Activated CD4-positive, alpha-beta T cell treated with anti-CD3 and anti-CD28 coated beads, Interleukin-10, Interleukin-2, amounts not matched to agents 100 ng/mL and 50 ng/mL, durations not matched to agents 16 hours and 8 hours (primary cell): ENCODE measurements at places on chromosomes 5 and 9.

- DNase-seq, result no peak
Measured at GRCh38 chr5:160297776-160298175, 14.6 kb downstream of the CCNJL start.

DNA sequence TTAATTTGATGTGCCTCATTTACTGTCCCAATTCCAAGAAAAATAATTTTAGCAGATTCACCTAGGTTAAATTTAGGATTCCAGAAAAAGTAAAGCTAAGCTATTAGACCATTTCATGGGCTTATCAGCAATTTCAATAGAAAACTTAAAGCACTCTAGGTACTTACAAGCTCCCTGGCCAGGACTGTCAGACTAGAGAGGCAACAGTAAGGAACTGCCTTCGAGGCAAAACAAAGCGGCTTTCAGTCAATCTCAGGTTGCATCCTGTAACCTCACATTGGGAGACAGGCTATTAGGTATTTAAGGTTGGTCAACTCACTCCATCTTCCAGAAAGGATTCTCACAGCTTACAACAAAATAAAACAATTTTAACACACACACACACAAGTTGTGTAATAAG is 48.7 kb upstream of the FSD1L start:
- DNase-seq, result no peak

- DNase-seq, result no peak
Measured at GRCh38 chr9:86885232-86885631, 62.1 kb downstream of the GAS1 start.

DNA sequence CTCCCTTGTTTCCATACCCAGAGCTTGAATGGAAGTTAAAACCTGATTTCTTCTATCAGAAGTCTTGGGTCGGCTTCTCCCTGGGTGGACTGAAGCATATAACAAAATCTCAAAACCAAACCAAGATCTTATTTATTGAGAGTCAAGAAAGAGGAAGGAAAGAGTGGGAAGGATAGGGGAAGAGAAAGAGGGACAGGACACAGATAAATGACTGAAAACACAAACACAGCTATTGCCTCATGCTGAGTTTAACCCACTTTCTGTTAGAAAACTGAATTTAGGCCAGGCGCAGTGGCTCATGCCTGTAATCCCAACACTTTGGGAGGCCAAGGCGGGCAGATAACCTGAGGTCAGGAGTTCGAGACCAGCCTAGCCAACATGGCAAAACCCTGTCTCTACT is 92.9 kb downstream of the PALM2AKAP2 start:
- DNase-seq, result no peak

DNA sequence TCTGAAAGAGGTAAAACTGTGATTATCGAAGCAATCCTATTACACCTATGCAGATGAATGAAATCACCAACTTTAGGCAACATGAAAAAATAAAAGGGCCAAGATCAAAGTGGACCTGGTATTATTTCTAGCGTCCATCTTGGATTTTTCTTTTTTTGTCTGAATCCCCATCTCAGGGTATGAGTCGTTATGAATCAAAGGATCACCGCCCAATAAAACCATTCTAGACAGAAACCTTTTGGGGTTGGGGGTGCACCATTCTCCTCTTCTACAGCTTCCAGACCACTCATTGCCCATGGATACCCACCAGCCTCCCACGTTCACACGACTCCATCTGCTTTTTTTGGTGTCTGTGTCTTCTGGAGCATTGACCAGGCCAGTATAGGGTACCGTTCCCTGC is 33.4 kb downstream of the MAP1B start:
- no peak for DNase-seq

- DNase-seq, result no peak
Measured at GRCh38 chr5:17625686-17626085, 6.2 kb upstream of the TAF11L13 start.

DNA sequence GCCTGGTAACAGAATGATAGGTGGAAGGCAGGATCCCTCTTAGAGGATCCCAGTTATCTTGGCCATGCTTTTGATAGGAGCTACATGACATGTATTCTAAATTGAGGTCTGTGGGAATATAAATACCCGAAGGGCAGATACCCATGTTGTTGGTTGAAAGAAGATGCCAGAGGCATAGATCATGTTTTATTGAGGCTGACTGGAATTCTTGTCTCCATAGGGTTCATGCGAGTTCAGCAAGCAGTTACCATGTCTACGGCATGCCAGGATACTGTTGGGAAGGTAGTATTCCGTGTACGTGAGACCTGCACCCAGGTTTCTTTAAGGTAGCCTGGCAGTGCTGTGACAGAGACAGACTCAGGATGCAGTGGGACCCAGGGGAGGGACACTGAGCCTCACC is 230.7 kb downstream of the NR3C1 start:
- DNase-seq, result no peak

GRCh38 chr9:23858234-23858633 is 32.2 kb upstream of the ELAVL2 start:
- no peak for DNase-seq

GRCh38 chr5:10674582-10674981 is 86.5 kb downstream of the DAP start:
- DNase-seq, result no peak

- DNase-seq, result no peak
Measured at GRCh38 chr5:97229196-97229595, 46.1 kb upstream of the RIOK2 start.

- no peak for DNase-seq
Measured at GRCh38 chr9:125932012-125932411, 184.8 kb downstream of the PBX3 start.

GRCh38 chr9:122144836-122145591 is 14.6 kb downstream of the NDUFA8 start:
- DNase-seq, result no peak

GRCh38 chr5:126917918-126918614 is 112.3 kb downstream of the MARCHF3 start:
- DNase-seq, result no peak

DNA sequence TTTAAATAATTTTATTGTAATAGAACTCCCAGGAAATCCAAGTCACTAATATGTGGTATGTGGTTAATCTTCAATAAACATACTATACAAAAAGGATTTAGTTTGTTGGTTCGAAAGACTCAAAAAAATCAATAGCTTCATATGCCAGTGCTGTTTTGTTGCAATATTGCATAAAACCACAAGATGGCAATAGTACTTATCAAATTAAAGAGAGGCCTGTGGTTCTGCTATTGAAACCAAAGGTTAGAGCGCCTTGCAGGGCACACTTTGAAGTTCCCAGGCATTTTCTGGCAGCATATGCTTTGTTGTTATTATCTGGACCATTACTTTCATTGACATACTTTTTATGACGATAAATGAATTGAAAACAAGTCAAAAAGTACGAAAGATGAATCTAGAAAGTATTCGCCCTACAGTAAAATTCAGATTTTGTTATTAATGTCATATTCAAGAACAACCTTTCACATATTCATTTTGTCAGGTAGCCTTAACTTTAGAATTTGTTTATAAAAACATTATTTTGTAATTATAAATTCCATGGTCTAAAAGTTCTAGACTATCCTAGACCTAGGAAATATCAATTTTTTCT is 316.3 kb downstream of the MCTP1 start:
- DNase-seq, result peak; percentile 64

GRCh38 chr5:1660001-1660400 is 136.2 kb upstream of the LPCAT1 start:
- no peak for DNase-seq

DNA sequence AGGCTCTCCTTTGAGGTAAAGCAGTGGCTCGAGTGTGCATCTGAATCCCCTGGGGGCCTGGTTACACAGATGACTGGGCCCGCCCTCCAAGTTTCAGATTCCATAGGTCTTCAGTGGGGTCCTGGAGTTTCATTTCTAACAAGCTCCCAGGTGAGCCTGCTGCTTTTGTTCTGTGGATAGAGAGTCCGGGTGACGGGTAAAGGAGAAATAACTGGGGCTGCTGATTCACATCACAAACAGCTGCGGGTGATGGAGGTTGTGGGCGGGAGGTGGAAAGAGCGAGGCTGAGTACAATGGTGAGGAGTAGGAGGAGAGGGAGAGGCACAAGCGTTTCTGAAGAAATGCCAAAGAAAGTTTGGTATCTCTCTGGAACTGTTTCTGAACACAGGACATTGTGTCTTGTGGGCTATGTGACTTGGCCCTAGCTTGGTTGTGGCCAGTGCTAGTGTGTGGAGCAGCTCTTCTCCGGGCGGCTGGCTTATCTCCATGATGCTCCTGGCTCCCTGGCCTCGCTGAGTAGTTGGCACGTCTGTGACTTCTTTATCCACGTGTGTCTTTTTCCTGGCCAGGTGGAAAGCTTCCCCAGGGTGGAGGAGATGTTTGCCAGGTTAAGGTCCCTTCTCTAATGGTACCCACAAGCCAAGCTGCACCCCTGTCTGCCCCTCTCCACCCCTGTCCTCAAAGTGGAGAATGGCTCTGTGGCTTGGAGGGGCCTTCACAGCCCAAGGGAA is 61.7 kb downstream of the HSPA4 start:
- DNase-seq, result peak; percentile 55

GRCh38 chr5:175219366-175219765 is 224.6 kb downstream of the DRD1 start:
- no peak for DNase-seq

DNA sequence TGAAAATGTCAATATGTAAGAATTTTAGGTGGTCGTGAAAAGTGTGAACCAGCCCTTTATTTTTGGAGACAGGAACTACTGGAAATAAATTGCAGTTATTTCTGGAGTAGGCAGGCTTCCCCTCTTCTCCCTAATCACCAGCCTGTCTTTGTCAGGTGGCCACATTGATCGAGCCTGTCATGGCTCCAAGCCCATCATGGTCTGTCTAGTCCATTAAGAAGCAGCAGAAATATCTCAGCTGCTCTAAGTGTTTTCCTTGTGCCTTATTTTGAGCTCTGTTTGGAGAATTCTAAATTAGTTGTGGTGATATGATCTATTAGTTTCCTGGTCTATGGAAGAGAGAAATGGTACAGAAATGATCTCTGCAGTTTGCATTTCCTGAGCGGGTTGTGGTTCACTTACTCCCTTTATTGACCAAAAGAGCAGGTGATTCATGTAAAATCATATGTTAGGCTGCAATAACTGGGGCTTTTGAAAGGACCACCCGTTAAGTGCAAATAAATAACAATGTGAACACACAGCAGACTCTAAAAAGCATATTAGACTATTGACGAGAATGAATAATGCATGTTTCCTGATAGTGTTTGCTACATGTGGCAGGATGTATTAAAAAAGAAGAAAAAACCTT is 42.3 kb downstream of the BASP1 start:
- no peak for DNase-seq

DNA sequence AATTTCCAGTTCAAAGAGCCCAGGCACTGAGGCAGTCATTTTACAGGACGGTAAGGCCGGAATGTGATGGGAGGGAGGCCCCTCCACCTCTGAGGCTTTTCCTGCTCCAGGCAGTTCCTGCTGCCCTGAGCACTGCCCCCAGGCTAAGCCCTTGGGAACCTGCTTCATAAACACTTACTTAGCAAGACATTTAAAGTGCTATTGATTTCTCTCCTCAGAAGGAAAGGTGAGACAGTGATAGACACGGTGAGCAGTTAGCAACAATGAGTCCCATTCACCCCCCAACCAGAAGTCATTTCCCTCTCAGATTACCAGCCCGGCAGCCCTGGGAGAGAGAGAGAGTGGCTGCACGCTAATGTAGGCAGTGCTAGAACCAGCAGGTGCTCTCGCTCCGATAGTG is 462.5 kb downstream of the SPOCK1 start:
- no peak for DNase-seq

DNA sequence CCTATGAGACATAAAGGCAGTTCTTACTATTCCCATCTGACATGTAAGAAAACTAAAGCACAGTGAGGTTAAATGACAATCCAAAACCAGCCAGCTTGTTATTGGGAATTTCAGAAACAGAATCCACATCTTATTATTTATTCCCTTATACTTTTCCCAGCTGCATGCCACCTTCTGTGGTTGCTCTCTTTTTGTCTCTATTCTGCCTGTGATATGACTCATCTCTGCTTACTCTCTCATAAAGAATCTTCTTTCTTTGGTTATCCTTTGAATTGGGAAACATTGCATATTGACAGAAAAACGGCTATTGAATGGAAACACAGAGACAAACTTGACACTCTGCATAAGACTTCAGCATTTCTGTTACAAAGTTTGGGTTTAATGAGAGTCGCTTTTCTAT is 183.2 kb downstream of the TLR4 start:
- no peak for DNase-seq

DNA sequence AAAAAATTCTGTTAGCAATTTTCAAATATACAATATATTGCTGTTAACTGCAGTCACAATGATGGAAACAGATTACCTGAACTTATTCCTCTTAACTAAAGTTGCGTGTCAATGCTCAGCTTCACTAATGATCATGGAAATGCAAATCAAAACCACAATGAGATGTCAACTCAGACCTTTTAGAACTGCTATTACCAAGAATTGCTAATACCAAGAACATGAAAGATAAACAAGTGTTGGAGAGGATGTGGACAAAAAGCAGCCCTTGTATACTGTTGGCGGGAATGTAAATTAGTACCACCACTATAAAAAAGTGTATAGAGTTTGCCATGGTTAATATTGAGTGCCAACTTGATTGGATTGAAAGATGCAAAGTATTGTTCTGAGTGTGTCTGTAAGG is 1409.7 kb upstream of the CDH18 start:
- DNase-seq, result no peak

DNA sequence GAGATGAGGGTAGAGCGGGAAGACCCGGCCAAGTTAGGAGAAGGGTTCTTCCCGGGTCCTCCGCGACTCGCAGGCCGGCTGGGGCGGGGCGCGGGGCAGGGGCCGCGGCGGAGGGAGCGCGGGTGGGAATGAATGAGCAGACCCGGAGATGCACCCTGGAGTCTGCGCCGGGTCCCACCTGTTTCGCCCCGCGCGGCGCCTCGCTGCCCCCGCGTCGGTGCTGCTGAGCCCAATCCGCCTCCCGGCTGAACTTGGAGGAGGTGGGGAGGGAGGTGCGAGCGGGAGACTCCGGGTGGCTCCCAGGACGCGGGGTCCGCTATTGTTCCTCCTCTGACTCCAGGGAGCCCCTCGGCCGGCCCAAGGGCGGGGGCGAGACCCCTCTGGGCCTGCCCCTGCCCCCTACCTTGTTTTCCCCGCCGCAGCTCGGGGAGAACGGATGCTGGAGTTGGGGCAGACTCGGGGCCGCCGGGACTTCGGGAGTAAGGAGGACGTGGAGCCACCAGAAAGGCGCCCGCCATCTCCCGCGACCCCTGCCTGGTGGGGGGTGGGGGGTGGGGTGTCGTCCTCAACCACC is 659 bp downstream of the RAI14 start:
- DNase-seq, result no peak

DNA sequence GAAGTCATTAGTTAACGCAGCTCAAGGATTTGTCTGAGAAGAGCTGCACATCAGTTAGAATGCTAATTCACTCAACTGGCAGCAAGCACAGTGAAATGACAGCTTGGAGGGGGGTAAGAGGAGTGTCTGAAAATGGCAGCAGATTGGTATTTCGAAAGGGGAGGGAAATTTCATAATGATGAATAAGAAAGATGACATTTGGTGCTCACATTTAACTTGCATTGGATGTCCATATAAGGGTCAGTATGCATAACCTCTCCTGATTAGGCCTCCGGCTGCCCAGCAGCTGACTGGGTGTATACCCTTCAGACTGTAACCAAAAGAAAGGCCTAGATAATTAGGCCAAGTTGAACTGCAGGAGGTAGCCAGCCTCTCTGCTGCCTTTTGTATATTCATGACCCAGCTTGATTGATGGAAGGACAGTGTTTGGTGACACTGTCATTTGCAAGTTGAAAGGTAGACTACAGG is 131.0 kb downstream of the PBX3 start:
- no peak for DNase-seq
